ENCODE measurements at places on chromosomes 12 and 14.

- DNase-seq, result no peak
These were observed 11.3 kb upstream of the SAMD4A start for GRCh38 chr14:54555651-54556050.

DNA sequence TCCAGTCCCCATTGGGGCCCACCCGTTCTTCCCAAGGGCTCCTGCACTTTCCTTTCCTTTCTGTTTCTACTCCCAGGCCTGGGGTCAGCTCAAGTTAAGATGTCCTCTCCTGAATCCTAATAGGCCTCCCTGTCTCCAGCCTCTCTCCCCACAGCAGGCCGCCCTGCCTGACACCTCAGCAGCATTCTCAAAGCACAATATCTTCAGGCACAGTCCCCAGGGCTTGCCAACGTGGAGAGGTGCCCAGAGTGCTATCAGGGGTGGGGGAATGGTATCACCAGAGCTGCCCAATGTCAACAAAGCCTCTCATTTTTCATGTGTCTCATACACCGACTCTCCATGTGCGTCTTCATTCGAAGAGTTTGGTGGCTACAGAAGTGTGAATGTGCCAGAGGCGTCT lies 123.0 kb downstream of the FOXN3 start:
- DNase-seq, result no peak

- DNase-seq, result no peak
These were observed 19.2 kb downstream of the TAS2R7 start for GRCh38 chr12:10783252-10783651.

DNA sequence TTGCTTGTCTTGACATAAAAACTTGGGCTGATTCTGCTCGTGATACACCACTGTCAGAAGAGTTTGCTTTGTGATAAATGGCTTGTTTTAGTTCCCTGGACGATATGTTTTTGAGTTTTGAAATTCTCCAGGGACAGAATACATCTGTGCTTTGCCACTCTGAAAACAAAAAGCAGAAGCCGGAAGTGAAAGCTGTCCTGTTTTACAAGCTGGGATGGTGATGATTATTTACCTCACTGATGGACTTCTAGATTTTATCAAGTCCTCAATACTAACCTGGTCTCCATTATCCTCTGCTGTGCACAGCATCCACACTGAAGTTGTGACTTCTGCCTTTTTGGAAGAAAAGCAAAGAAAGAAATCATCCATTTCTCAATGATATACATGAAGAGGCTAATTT lies 251.6 kb downstream of the TRHDE start:
- DNase-seq, result no peak

DNA sequence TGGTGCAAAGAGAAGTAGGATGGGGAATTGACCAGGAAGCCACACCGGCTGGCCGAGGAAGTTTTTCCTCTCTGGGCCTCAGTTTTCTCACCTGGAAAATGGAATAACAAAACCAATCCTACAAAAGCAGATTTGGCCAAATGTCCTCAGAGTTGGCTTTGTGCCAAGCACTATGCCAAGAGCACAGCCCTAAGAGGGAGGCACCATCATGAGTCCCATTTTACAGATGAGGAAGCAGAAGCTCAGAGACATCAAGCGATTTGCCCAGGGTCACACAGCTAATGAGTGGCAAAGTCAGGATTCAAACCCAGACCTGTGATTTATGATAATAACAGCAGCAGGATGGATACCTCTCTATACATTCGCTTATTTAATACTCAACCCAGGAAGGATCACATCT lies 27.3 kb downstream of the RASAL1 start:
- DNase-seq, result no peak

- no peak for DNase-seq
These were observed 1.7 kb downstream of the EMP1 start for GRCh38 chr12:13198241-13198640.

- DNase-seq, result no peak
These were observed 266.9 kb downstream of the KTN1 start for GRCh38 chr14:55846826-55847446.

GRCh38 chr12:30135776-30136175 lies 352.0 kb upstream of the TMTC1 start:
- no peak for DNase-seq

- no peak for DNase-seq
These were observed 252.3 kb downstream of the NEDD1 start for GRCh38 chr12:97159377-97159776.

Data from esophagus squamous epithelium (tissue), 5 donors.